ENCODE measurements at places on chromosomes 3 and 15. TPM values are rescaled to one million over a fixed set of nuclear protein-coding genes. Genes with fewer than 3 reads are reported as not detected.

Gene NEK10
- total RNA-seq, result 3.3 TPM

Gene NXPE3
- 6.4 TPM for total RNA-seq

GRCh38 chr3:159029306-159030026 lies 227.6 kb downstream of the MFSD1 start:
- DNase-seq, result no peak

GRCh38 chr3:98626151-98626550 lies 32.7 kb upstream of the CPOX start:
- DNase-seq, result no peak

GRCh38 chr15:41968701-41969100 lies 3.7 kb downstream of the EHD4 start:
- DNase-seq, result no peak

GRCh38 chr15:91348752-91349500 lies 248.9 kb downstream of the SV2B start:
- DNase-seq, result no peak

DNA sequence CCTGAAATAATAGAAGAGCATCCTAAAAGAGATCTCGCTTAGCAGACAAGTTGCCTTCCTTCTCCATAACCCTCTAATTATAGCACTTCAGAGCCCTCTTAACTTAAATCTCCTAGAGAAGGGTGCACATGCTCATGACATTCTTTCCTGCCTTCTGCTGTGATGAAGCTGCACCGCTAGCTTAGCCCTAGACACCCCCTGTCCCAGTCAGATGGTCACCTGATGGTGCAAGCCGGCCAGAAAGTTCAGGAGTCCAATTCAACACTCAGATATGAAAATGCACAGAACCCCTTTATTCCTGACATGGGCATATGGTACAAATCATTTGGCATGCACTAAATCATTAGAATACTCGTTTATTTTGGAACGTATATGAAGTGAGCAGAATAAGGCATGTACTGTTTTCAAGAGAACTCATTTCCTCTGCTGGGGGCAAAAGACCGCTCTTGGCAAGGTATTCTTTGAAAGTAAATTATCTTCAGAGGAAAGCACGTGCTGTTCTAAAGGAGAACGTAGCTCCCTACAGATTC lies 420.4 kb upstream of the PROK2 start:
- DNase-seq, result no peak

DNA sequence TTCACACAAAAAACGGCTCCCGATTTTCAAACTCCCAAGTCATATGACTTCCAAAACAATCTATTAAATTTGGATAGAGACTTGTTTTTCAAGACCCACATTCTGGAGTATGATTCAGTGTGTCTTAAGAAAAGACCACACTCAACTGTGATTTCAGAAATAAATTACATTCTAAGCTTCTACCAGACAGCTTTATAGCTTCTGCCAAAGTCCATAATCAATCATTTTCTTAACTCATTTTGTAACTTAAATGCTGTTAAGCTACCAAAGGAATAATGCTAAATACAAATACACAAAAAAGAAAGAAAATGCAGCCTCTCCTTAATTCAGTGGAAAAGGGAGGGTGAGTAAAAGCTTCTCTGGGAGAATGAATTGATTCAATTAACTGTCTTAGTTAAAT lies 192.3 kb upstream of the P2RY1 start:
- DNase-seq, result no peak
